ENCODE measurements at places on chromosomes 6 and 20.

DNA sequence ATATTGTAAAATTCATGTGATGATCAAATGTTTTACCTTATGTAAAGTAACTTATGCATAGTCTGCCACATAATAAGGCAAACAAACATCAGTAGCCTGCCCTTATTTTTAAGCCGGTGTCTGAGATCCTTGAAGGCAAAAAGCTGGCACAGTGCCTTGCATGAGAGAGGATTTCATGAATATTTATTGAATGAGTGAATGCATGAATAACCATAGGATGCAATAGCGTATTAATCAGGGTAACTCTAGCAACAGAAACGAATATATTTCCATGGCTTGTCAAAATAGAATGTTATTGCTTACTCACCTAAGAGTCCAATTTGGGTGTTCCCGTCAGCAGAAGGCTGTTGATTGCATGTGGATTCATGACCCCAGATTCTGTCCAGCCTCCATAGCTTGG lies 34.9 kb downstream of the BTBD3 start:
- DNase-seq = no peak

DNA sequence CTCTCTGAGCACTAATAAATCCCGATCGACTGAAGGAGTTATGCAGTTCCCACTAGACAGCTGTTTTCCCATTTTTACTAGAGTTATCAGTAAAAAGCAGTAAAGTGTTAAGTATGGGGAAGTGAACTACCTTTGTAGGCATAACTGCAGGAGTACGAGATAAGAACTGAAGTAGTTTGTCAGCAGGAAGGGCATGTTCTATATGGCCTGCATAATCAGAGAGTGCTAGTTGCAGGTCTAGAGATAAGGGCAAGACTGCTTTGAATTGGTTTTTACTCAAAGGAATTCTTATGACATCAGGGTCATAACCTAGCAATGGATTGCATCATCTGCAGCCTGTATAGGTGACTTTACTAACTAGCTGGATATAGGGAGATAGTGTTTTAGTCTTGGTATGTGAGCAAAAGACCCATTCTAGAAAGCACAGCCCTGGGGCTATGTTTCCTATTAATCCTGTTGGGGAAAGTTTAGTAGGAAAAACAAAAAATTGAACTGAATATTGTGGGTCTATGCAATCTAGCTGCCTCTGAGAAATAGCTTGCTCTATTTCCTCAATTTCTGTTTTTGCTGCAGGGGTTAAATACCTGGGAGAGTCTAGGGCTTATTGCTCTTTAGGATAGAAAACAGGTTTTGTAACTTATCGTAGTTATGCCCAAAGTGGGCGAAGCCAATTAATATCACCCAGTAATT lies 22.6 kb upstream of the CRISP1 start:
- no peak for DNase-seq

DNA sequence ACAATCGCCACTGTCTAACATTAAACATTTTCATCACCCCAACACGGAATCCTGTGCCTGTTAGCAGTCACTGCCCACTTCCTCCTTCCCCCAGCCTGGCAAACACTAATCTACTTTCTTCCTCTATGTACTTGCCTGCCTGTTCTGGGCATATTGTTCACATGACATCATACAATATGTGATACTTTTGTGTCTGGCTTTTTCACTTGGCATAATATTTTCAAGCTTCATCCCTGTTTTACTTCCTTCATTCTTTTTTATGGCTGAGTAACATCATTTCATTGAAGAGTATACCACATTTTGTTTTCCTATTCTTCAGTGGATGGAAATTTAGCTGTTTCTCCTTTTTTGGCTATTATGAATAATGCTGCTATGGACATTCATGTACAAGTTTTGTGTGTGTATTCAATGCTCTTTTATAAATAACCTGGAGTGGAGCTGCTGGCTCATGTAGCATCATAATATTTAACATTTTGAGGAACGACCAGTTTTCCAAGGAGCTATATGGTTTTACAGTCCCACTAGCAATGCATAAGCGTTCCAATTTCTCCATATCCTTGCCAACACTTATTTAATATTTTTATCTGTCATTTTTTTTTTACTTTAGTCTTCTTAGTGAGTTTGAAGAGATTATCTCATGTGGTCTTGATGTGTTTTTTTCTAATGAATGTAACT lies 360.1 kb downstream of the HDGFL1 start:
- no peak for DNase-seq

- no peak for DNase-seq
Measured at GRCh38 chr6:19842030-19842615, 5.0 kb downstream of the ID4 start.

DNA sequence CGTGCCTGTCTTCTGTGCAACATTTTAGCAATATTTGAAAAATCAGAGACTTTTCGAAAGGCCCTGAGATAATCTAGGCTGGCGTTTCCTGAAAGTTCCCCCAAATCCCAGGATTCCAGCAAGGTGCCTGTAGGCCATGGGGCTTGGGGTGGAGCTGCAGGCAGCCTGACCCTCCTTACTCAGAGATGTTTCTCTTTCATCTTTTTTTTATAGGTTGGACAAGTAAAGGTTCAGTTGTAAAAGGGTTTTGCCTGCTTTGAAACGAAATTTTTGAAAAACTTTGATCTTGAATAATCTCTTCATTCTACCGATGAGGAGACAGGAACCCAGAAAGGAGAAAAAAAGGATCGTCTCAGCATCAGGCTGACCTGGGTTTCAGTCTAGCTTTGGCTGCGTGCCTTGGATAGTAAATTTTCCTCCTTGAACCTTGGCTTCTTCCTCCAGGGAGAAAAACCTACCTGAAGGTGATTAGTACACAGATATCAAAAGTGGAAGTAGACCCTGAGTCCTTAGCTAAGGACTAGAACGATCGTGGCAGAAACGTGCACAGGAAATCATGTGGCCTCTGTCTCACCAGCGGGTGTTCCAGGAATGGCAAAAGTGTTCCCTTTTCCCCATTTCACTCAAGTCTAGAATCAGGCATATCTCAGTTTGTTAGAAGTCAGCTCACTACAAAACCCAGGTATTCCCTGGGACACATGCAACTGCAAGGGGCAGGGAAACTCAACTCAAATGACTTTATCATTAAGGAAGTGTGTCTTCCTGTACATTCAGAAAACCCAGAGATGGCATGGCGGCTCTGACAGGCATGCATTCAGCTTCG lies 128.2 kb upstream of the PTPN1 start:
- DNase-seq = no peak

DNA sequence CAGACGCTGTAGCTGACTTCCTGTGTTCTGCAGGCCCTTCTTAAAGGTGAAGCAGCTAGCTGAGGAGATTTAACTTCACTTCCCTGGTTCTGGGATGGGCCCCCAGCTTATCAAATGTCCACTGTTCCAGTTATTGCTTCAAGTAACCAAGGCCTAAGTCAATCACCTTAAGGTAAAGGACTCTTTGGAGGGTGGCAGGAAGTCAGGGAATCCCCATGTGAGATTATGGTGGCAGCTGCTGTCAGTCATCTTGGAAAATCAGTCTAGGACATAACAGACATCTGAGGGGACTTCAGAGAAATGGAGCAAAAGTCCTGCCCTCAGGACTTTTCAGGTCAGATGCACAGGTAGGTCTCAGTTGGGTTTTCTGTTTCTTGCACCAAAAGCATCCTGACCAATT lies 3.8 kb downstream of the ELOVL5 start:
- no peak for DNase-seq

GRCh38 chr6:144248476-144249301 lies 36.4 kb upstream of the UTRN start:
- no peak for DNase-seq

GRCh38 chr20:3802524-3803239 lies 6.6 kb downstream of the CDC25B start:
- no peak for DNase-seq

DNA sequence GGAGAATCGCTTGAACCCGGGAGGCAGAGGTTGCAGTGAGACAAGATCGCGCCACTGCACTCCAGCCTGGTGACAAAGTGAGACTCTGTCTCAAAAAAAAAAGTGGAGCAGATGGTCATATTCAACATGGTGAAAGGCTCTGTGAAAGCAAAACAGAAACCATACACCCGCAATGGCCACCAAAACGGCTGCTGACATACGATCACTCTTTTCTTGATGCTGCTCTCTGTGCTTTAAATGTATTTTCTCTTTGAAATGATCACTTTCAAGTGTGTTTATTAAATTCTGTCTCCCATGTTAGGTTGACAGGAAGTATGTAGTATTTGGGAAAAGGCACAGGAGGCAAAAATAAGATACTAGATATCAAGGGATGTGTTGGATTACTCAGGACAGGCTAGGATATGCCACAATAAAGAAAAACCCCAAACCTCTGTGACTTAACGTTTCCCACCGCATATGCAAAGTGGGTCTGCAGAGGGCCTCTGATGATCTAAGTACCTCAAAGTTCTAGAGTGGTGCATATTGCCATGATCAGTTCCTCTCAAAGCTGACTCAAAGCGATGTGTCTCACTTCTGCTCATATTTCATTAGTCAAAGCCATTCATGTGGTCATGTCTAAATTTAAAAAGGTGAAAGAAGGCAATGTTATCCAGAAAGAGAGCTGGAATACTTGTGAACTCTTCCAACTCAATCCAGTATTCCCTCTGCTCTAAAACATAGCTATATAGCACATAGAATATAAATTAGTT lies 155.1 kb upstream of the SOX4 start:
- DNase-seq = no peak

GRCh38 chr6:44477293-44477894 lies 89.9 kb downstream of the CDC5L start:
- DNase-seq = no peak

DNA sequence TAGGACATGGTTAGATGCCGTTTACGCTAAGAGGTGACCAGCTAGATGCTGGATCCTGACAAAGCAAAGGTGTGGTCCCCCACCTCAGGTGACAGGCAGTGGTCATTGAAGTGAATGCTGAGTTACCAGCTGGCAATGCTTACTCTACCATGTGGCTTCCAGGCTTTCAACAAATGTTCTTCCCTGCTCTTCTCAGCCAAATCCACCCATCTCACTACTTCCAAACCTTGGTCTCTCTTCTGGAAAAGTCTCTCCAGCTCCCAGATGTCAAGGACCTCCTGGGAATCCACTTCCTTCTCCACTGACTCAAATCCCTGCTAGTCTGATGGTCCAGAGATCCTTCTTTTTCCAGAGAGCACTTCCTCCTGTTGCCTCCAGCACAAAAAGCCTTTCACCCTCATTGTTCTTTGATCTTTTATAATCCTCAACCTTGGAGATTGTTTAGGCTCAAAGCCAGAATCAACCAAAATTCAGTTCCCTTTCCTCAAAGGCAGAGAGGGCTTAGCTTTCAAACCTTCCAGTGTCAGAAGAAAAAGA lies 228.0 kb downstream of the ZNF217 start:
- no peak for DNase-seq

- no peak for DNase-seq
Measured at GRCh38 chr6:142443532-142443931, 141.7 kb downstream of the ADGRG6 start.

GRCh38 chr6:26206868-26207801 lies 119.9 kb downstream of the HFE start:
- no peak for DNase-seq
